ENCODE measurements at places on chromosomes 3 and 15. TPM values are rescaled to one million over a fixed set of nuclear protein-coding genes. Genes with fewer than 3 reads are reported as not detected.
A peak's percentile ranks its signal among the peaks of the same experiment; 100 is the strongest.

- H3K4me3 ChIP-seq = no peak overlapping the region
- no peaks in the 10 kb centered on the region for H3K27me3 ChIP-seq
- DNase-seq = no peak
- no peaks in the 10 kb centered on the region for H3K36me3 ChIP-seq
- H3K4me1 ChIP-seq = no peaks in the 10 kb centered on the region
These were observed 13.5 kb downstream of the PTPRG start for GRCh38 chr3:61574854-61575253.

DNA sequence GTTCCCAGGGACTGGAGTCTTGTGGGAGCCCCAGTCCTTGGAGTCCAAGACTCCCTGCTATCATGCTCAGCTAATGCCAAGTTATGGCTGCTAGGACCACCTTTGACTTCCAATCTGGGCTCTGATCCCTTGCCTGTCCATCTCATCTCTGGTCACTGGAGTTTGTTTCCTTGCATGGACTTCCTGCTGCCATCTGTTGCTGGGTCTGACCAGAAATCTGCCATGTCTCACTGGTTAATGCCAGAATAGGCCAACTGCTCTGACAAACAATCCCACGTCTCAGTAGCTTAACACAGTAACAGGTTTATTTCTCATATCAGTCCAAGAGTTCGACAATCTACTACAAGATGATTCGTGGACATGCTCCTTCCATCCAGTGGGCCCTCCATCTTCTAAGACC, 10.1 kb upstream of the GLCE start:
- no peaks in the 10 kb centered on the region for H3K27me3 ChIP-seq
- no peak overlapping the region for H3K27ac ChIP-seq
- no peak for DNase-seq
- no peaks in the 10 kb centered on the region for H3K4me1 ChIP-seq
- H3K4me3 ChIP-seq = no peak overlapping the region

GRCh38 chr3:151439652-151440125, 21.2 kb downstream of the IGSF10 start:
- no peaks in the 10 kb centered on the region for H3K4me1 ChIP-seq
- no peaks in the 10 kb centered on the region for H3K27me3 ChIP-seq
- H3K36me3 ChIP-seq = no peaks in the 10 kb centered on the region
- no peak for DNase-seq
- H3K4me3 ChIP-seq = no peak overlapping the region

GRCh38 chr3:42102571-42102970, 11.4 kb downstream of the TRAK1 start:
- no peak overlapping the region for H3K4me3 ChIP-seq
- no peaks in the 10 kb centered on the region for H3K4me1 ChIP-seq
- no peaks in the 10 kb centered on the region for H3K36me3 ChIP-seq
- no peak for DNase-seq

- H3K4me1 ChIP-seq = no peaks in the 10 kb centered on the region
- no peaks in the 10 kb centered on the region for H3K36me3 ChIP-seq
- H3K4me3 ChIP-seq = no peak overlapping the region
- H3K27me3 ChIP-seq = no peaks in the 10 kb centered on the region
These were observed 204.9 kb downstream of the CNTN4 start for GRCh38 chr3:2303566-2303965.

GRCh38 chr3:125058959-125059358, 3.2 kb upstream of the HEG1 start:
- no peaks in the 10 kb centered on the region for H3K4me1 ChIP-seq
- no peak overlapping the region for H3K4me3 ChIP-seq
- no peaks in the 10 kb centered on the region for H3K36me3 ChIP-seq
- H3K27me3 ChIP-seq = no peaks in the 10 kb centered on the region

GRCh38 chr3:100260081-100260684, 609 bp upstream of the TBC1D23 start:
- no peaks in the 10 kb centered on the region for H3K36me3 ChIP-seq
- H3K4me1 ChIP-seq = peaks cover 17% of the 10 kb centered on the region
- H3K27ac ChIP-seq = peak overlapping the region; percentile 97
- no peak for DNase-seq

DNA sequence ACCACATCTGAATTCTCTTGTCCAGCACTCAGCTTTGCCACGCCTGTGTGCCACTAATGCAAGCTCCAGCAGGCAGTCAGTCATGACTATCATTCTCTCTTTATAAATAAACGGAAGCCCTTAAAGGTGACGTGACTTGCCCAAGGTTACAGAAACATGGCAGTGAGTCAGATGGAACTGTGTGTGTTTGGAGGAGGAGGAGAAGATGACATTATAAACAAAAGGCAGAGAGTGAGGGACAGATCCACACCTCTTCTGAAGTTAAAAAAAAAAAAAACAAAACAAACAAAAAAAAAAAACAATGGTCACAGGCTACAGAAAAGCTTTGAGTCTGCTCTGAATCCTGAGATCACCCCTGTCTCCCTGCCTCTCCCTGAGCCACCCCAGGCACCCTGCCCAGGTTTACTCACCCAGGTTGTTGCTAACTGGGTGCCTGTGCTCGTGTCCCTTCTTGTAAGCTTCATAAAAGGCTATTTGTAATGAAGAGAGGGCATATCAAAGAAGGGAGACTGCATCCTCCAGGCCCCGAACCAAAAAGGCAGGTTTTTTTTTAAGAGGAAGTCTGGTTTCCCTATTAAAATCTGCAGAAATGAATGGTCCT, 119.7 kb upstream of the PHLDB2 start:
- no peaks in the 10 kb centered on the region for H3K4me1 ChIP-seq
- DNase-seq = peak; percentile 66
- no peak overlapping the region for H3K4me3 ChIP-seq
- no peaks in the 10 kb centered on the region for H3K27me3 ChIP-seq

- H3K27me3 ChIP-seq = no peaks in the 10 kb centered on the region
- DNase-seq = no peak
- no peaks in the 10 kb centered on the region for H3K4me1 ChIP-seq
- H3K36me3 ChIP-seq = no peaks in the 10 kb centered on the region
- no peak overlapping the region for H3K27ac ChIP-seq
- H3K4me3 ChIP-seq = no peak overlapping the region
These were observed 128.7 kb upstream of the WNT5A start for GRCh38 chr3:55615694-55616295.

DNA sequence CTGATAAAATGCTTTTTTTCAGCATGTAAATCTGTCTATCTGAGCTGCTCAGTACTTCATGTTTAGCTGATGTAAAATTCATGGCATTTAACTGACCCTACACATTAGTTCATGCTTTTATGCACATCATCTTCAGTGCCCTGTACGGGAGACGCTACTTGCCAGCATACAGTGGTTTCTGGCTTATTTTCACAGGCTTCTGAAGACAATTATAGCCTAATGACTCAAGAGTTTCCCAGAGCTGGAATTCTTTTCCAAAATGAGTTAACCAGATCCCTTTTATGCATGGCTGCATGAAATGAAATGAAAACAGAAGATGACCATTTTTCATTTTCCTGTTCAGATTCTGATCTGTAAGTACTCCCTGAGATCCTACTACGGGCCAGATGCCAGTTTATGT, 1061.5 kb downstream of the ROBO2 start:
- H3K4me1 ChIP-seq = no peaks in the 10 kb centered on the region
- H3K36me3 ChIP-seq = no peaks in the 10 kb centered on the region
- H3K27ac ChIP-seq = no peak overlapping the region
- no peak for DNase-seq
- H3K27me3 ChIP-seq = no peaks in the 10 kb centered on the region

GRCh38 chr3:169603661-169604060, 59.9 kb downstream of the MECOM start:
- H3K4me3 ChIP-seq = no peak overlapping the region
- H3K4me1 ChIP-seq = no peaks in the 10 kb centered on the region
- no peaks in the 10 kb centered on the region for H3K27me3 ChIP-seq
- no peak for DNase-seq
- no peaks in the 10 kb centered on the region for H3K36me3 ChIP-seq
- no peak overlapping the region for H3K27ac ChIP-seq

GRCh38 chr3:187946163-187946691, 201.0 kb upstream of the BCL6 start:
- DNase-seq = no peak
- no peaks in the 10 kb centered on the region for H3K27me3 ChIP-seq
- H3K27ac ChIP-seq = no peak overlapping the region
- no peaks in the 10 kb centered on the region for H3K36me3 ChIP-seq
- H3K4me1 ChIP-seq = peaks cover 21% of the 10 kb centered on the region

- no peaks in the 10 kb centered on the region for H3K4me1 ChIP-seq
- H3K36me3 ChIP-seq = no peaks in the 10 kb centered on the region
- DNase-seq = no peak
- H3K4me3 ChIP-seq = no peak overlapping the region
These were observed 43.1 kb downstream of the BHLHE40 start for GRCh38 chr3:5022187-5022965.

- H3K27me3 ChIP-seq = no peaks in the 10 kb centered on the region
- DNase-seq = no peak
- no peaks in the 10 kb centered on the region for H3K36me3 ChIP-seq
- no peak overlapping the region for H3K4me3 ChIP-seq
- H3K4me1 ChIP-seq = peaks cover 11% of the 10 kb centered on the region
These were observed 45.6 kb downstream of the MFSD1 start for GRCh38 chr3:158847452-158847821.

DNA sequence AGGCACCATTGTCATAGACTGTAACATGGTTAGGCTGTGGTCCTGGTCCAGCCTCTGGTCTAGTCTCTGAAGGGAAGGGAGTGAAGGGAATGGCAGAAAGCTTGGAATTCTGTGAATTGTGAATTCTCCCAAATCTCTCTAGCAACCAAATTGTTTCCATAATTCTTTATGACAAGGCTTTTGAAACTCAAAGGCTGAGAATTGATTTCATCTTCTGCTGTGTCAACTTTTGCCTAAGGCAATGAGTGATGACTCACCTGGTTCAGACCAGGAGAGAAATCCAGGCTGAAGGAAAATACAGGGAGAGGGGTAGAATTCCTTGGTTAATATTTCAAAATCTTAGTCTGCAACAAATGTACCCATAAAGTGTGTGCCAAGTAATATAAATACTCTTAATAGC, 82.6 kb upstream of the ADPGK start:
- no peak overlapping the region for H3K27ac ChIP-seq
- no peaks in the 10 kb centered on the region for H3K4me1 ChIP-seq
- no peaks in the 10 kb centered on the region for H3K27me3 ChIP-seq
- DNase-seq = no peak
- H3K36me3 ChIP-seq = no peaks in the 10 kb centered on the region

- no peak overlapping the region for H3K27ac ChIP-seq
- H3K4me1 ChIP-seq = no peaks in the 10 kb centered on the region
- DNase-seq = no peak
- H3K36me3 ChIP-seq = no peaks in the 10 kb centered on the region
- H3K27me3 ChIP-seq = no peaks in the 10 kb centered on the region
- no peak overlapping the region for H3K4me3 ChIP-seq
These were observed 198.4 kb downstream of the FHIT start for GRCh38 chr3:61052851-61053250.

- H3K36me3 ChIP-seq = no peaks in the 10 kb centered on the region
- no peaks in the 10 kb centered on the region for H3K27me3 ChIP-seq
- H3K4me3 ChIP-seq = no peak overlapping the region
- H3K4me1 ChIP-seq = no peaks in the 10 kb centered on the region
- no peak for DNase-seq
These were observed 2.9 kb upstream of the CLN6 start for GRCh38 chr15:68232449-68232848.

GOLGA8Q gene
- total RNA-seq = 0.71 TPM

NANOGP8 gene
- total RNA-seq = not detected

ASB14 gene
- not detected for total RNA-seq

BFSP2 gene
- not detected for total RNA-seq

MUSTN1 gene
- 9.9 TPM for total RNA-seq

DAZL gene
- total RNA-seq = not detected

WDR49 gene
- total RNA-seq = not detected

PYGO1 gene
- total RNA-seq = 0.09 TPM

ADAMTS9 gene
- total RNA-seq = 4.5 TPM

CAMK2N2 gene
- total RNA-seq = not detected

AADAC gene
- 275 TPM for total RNA-seq

KLHL40 gene
- 0.19 TPM for total RNA-seq

SI gene
- not detected for total RNA-seq

ARL14 gene
- not detected for total RNA-seq
